SK-N-MC (cell line): ENCODE measurements at places on chromosomes 3 and 15.

GRCh38 chr3:120615847-120616609, 19.9 kb downstream of the NDUFB4 start:
- peak; percentile 77 for DNase-seq

DNA sequence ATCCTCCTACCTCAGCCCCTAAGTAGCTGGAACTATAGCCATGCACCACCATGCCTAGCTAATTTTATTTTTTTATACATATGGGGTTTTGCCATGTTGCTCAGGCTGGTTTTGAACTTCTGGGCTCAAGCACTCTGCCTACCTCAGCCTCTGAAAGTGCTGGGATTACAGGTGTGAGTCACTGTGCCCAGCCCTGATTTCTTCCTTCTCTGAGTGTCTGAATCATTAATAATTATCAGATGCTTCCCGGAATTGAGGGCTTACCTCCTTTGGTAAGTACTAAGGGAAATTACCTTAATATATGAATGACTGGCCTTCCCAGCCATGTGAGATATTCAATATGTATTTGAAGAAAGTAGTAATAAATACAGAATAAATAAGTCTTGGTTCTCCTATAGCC, 7.2 kb downstream of the CLPX start:
- no peak for DNase-seq

- DNase-seq: no peak
Observed at GRCh38 chr3:141386126-141386488, 17.8 kb downstream of the ZBTB38 start.

DNA sequence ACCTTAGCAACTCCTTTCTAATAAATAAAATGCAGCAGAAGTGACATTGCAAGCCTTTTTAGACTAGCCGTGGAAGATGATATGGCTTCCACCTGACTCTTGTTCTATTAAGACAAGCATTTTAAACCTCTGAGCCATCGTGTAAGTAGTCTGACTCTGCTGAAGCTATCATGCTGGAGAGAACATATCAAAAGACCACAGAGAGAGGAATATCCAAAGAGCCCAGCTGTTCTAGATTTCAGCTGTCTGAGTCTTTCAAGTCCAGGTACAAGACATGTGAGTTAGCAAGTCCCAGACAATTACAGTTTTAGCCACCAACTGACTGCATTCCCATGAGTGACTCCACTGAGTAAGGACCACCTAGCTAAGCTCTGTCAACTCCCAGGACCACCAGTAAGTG, 517.0 kb upstream of the NAALADL2 start:
- DNase-seq: no peak

GRCh38 chr3:144499001-144499930, 527.6 kb downstream of the DIPK2A start:
- DNase-seq: peak; percentile 88

- no peak for DNase-seq
Observed at GRCh38 chr3:54251705-54252104, 129.4 kb downstream of the CACNA2D3 start.

- DNase-seq: no peak
Observed at GRCh38 chr3:107938143-107938542, 152.7 kb downstream of the CD47 start.

- no peak for DNase-seq
Observed at GRCh38 chr3:18127174-18127858, 297.8 kb downstream of the SATB1 start.

GRCh38 chr15:68126396-68126795, 72.3 kb downstream of the PIAS1 start:
- DNase-seq: no peak

DNA sequence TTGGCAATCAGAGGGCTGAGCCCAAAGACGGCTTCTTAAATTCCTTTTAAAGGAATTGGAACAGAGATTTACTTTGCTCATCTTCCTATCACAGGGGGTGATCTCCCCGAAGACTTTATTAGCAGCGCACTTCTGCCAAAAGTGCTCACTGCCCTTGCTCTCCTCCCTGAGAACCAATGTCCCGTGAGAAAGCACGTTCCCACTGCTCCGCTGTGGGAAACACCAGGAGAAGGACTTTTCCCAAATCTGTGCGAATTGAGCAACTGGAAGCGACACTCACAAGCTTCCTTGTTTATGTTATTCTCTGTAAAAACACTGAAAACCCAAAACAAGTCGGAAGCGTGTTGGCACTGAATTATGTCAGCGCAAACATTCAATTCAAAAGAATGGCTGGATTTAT, 670.8 kb upstream of the NR2F2 start:
- no peak for DNase-seq

DNA sequence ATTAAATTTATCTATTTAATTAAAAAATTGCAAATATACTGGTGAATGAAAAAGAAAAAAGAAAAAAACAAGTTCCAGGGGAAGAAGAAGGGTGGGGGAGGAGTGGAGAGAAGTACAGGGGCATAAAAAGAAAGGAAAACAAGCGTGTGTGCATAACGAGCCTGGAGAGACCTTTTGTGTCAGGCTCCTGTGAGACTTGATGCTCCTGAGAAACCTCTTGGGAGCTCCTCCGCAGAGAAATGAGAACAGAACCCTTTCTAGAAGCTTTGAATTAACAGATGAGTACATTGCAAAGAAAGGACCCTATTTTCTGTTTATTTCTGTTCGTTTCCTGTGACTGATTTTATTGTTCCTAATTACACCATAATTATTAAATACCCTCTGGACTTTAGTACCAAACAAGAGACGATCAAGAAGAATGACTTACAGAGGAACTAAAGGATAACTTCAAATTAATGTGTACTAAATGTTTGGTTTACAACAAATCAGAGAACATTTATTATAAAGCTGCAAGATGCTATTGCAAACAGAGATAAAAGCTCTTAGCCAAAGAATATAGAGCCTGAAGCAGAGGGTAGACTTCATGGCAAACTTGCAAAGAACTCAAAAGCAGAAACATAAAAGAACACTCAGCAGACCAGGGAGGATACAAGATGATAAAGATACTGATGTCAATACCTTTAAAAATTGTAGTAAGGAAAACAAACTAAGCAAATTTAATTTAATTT, 74.7 kb downstream of the DPPA2 start:
- DNase-seq: no peak

DNA sequence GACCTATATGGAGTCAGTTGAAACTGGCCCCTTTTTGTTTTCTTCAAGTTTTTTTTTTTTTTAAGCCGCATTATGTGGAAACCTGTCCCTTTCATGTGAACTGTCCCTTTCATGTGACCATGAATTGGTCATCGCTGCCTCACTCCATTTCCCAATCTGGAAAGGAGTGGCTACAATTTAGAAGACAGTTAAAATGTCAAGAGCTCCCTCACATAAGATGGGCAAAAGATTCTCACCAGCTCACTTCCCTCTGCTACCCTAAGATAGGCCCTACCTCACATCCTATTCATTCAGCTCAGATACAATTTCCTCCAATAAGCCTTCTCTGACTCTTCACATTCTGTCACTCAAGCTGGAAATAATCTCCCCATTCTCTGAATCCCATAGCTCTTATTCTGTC, 111.3 kb upstream of the BCL6 start:
- DNase-seq: no peak

- DNase-seq: no peak
Observed at GRCh38 chr3:100389025-100389424, 11.9 kb downstream of the TOMM70 start.

- no peak for DNase-seq
Observed at GRCh38 chr3:47291158-47291753, 8.5 kb downstream of the KLHL18 start.

DNA sequence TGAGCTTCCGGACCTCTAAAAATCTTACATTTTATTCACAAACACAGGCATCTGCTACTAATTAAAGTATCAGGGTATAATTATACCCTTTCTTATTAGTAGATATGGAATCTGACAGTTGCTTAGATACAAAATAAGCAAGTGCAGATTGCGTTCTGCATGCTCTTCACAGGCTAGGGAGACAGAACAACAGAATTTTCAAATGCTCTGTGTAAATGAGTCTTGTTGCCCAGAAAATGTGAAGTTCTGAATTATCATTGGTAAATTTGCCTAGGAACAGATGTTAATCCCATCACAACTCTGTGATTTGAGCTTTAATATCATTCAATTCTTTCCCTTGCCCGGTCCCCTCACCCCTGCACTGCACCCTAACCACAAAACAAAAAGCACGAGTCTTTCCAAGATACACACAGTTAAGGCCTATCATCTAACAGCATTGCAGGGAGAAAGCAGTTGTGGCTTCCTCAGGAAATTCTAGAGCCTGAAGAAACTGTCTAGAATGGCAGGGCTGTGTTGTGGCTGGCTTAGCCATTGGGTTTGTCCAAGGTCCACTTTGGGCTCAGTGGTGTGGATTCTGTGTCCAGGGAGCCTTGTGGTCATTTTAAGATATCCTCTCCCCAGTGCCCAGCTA, 119.8 kb downstream of the PDCD6IP start:
- no peak for DNase-seq

DNA sequence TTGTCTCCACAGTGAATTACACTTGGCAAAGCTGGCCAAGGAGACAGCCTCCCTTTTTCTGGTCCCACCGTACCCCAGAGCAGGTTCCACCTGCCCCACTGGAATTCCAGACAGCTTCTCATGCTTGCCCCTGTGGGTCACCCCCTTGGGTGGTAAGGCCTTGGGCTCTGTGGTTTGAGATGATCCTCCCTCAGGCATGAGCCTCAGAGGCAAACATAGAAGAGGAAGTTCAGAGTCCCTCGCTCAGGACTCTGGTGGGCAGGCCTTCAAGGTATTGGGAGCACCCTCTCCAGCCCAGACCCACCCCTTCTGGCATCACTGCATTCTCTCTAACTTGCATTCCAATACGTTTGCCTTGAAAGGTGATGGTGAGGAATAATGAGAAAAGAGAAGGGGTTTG, 17.6 kb upstream of the UBA7 start:
- DNase-seq: no peak

DNA sequence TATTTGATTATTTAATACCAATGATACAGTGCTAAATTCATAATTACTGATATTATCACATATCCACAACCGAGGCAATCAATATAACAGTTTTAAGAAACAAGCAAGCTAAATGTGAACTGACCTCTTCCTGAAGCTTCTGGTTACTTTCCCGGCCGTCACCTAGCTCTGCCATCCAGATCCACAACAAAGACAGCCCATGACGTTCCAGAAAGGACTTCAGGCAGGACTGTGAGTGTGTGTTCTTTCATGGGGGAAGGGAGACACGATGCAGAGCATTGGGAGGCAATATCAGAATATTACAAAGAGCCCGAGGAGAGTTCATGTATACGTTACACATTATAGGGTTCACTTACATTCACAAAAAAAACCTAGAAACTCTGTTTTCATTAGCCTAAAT, 77.8 kb downstream of the SETD2 start:
- DNase-seq: no peak

DNA sequence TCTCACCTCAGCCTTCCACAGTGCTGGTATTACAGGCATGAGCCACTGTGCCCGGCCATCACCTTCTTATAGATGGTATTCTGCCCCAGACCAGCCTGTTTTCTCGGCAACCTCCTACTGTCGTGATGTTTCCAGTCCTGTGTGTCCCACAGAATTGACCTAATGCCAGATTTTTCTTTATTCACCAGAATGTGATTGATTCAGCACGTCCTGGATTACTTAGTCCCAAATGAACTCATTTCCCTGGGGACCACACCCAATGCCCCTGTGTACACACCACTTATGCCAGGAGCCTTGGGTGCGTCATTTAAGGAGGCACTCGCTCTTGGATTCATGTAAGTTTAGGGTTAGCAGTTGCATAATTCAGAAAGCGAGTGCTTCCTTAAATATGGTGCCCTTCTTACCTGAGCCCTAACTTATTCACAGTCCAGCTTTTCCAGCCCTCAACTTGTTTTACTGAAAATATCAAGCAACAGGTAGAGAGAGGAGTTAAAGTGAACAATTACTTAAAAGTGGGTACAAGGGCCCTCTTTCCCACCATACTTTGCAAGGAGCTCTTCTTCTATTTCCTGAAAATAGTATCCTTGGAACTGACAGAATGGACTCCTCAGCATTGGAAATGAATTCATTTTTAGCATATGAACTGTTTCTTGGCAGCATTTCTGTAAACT, 64.6 kb upstream of the UBE2E1 start:
- DNase-seq: no peak

DNA sequence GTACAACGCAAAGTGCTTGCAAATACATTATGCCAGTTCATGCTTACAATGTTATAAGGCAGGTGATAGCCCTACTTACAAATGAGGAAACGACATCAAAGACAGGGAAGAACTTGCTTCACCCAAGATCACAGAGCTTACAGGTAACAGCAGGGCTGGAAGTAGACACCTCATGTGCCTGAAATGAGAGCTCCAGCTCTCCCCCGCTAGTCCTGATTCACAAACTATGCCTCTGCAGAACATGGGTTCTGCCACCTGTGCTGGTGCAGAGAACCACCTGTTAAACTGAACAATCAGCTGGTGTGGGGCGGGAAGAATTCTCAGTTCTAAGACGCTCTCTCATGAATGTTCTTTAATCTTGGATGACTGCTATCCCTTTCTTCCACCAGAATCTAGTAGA, 7.4 kb downstream of the RBSN start:
- no peak for DNase-seq

DNA sequence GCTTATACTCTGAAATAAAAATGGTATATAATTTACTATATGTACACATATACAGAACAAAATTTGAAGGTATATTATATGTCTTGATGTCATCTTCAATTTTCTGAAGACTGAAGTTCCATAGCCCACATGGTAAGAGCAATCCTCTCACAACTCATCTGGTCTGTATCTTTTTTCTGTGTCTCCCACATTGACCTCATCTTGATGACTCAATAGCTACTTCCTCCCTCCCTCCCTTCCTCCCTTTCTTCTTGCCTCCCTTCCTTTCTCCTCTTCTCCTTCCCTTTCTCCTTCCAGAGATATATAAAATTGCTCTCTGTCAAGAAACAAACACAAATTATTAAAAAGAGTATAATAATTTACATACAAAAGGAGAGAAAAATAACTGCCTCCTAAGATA, 268.5 kb downstream of the SQOR start:
- DNase-seq: no peak

- no peak for DNase-seq
Observed at GRCh38 chr3:179149951-179150350, 1.8 kb downstream of the PIK3CA start.

DNA sequence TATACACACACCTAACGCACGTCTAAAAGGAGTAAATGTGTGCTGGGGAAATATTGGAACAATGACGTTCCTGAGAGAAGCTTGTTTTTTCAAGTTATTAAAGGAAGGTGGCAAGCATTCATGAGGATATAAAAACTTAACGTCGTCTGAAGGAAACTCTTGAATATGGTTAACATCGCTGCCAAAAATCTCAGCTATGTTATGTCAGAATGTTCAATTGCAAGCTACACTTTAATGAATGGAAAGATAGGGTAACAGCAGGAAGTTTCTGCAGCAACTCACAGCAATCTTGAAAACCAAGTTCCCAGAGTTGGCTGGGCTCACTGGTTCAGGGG, 54.3 kb upstream of the MEF2A start:
- DNase-seq: peak; percentile 3

- no peak for DNase-seq
Observed at GRCh38 chr3:5504135-5504534, 316.6 kb downstream of the EDEM1 start.

DNA sequence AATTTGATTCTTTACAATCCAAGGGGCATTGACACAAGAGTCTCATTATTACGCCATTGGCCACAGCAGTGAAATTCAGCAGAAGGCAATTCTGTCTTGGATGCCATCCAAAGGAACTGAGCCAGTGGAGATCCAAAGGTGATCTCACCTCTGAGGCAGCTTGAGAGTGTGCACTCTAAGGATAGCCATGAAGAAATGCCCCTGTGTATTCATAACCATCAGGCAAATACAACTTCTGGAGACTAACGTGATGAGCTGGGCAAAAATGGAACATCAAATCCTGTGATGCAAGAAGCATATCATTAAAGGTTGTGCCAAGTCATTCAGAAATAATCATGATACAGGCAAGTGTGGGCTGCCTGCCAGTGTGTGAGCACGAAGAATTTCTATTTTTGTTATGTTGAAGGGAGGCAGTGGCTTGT, 41.4 kb downstream of the ROBO2 start:
- DNase-seq: no peak
